ENCODE measurements at places on chromosomes 12 and 14.

DNA sequence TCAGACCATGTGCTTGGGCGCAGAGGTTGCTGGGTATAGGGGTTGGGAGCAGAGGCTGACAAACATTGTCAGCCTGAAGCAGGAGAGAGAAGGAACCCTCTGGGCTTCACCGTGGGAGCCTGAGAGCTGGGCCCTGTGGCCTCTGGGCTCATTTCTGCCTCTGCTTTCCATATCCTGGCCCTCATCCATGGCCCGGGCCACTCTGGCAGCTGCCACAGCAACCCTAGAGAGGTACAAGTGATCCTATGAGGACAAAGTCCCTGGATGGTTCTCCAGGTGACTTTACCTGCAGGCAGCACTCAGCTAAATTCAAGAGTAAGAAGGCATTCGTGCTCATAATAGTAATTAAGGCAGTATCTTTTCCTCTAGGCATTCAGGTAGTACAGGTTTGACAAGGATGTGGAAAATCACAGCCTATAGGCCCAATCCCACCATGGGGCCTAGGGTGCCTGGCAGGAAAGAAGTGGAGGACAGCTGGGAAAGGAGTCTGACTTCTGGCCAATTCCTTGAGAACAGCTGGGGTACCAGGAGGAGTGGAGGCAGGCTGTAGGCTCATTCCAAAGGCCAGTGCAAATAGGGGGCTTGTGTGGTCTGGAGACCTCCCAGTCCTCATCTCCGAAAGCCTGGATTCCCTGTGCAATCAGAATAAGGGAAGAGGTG, 3.6 kb upstream of the TTC7B start:
- no peak for DNase-seq

DNA sequence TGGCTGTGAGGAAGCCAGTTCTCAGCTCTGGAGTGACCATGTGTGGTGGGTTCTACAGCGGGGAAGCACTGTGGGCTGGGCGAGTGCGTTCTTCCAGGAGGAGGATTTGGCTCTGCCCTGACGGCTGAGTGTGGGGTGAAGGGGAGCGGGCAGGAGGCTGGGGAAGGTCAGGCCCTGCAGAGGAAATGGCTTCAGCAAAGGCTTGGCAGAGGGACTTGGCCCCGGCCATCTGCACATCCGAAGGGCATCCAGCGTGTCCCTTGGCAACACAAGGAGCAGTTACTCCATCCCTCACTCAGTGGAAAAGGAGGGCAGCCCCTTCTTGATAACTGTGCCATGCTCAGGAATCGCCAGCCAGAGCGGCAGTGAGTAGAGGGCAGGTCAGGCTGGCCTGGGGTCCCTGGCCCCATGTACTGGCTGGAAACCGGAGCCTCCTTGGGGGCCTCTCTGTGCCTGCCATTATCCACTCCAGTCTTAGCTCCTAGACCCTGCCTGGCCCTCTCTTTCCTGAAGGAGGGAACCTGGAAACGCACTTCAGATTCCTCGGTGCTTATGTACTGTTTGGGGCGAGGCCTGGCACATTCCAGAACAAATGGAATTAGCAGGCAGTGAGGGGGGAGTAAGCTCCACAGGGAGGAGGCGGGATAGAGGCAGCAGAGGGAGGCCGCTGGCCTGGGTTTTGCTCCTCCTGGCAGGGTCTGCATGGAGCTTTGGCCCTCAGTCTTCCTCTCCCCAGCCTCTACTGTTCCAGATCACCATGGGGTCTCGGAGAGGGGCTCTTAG, 133.6 kb upstream of the NCOR2 start:
- DNase-seq = no peak

DNA sequence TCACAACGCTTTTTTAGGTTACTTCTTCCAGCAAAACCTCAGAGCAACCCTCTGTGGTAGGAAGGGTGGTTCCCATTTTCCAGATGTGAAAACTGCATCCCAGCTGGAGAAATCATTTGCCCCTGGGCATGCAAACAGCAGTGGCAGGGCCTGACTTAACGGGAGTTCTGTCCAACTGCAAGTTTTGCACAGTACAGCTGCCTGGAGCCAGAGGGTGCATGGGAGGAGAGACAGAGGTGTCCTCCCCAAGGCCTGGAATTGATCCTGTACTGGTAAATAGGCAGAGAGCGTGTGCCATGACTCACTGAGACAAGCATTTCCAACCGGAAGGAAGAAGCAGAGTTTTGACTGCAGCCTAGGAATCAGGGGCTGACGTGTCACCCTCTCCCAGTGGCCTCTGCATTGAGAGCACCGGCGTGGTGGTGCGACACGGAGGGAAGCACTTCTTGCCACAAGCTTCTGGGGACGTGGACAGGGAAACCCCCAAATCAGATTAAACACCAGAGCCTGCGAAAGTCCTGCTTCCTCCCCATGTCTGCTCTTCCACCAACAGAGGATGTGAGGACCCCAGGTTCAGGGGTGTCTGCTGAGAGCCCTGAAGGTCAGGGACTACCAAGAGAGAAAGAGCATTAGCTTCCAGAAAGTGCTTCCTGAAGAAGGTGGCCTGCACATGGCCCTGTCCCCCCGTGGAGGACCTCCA, 19.0 kb upstream of the SERPINA4 start:
- DNase-seq = no peak

DNA sequence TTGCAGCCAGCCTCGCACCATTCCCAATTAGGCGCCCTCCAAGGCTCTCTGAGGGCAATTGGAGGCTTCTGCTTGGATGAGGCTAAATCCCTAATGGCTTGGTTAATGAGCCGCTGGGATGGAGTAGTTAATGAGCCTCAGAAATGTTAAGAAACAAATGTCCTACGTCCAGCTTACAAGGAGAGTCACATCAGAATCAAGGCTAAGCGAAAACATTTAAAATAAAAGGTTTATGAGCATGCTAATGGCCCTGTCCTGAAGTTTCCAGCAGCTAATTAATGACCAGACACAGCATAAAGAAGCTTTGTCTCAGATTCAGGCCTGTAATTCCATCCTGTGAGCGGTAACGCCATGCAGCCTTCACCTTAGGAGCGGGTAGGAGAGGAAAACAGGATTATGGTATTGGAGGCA, 200.7 kb upstream of the BCL2L14 start:
- DNase-seq = no peak

DNA sequence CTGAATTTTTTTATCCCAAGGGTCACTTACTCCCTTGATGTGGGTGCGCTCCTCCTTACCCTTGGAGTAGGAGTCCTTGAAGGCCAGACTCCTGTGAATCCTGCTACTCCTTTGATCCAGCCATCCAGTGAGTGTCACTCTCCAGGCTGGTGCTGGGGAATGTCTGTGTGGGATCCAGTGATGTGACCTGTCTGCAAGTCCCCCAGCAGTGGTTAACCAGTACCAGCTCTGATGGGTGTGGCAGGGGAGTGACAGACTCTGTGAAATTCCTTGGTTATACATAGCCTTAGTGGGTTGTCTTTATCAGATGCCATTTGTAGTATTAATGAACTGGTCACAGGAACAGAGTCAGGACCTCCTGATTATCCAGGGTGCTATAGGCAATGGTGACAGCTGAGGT, 409.5 kb upstream of the LMO3 start:
- DNase-seq = no peak

GRCh38 chr12:119649202-119649808, 18.6 kb upstream of the PRKAB1 start:
- no peak for DNase-seq

GRCh38 chr12:40692765-40693206, 547 bp downstream of the CNTN1 start:
- no peak for DNase-seq

GRCh38 chr12:64521833-64522232, 69.9 kb downstream of the TBK1 start:
- DNase-seq = no peak

Data from ecto neural progenitor cell (in vitro differentiated cells).